CD4-positive, alpha-beta memory T cell (primary cell): ENCODE measurements at places on chromosomes 11 and 22. TPM values are rescaled to one million over a fixed set of nuclear protein-coding genes. Genes with fewer than 3 reads are reported as not detected.

CASP5 gene
- not detected for total RNA-seq

MOGAT2 gene
- not detected for total RNA-seq

DNA sequence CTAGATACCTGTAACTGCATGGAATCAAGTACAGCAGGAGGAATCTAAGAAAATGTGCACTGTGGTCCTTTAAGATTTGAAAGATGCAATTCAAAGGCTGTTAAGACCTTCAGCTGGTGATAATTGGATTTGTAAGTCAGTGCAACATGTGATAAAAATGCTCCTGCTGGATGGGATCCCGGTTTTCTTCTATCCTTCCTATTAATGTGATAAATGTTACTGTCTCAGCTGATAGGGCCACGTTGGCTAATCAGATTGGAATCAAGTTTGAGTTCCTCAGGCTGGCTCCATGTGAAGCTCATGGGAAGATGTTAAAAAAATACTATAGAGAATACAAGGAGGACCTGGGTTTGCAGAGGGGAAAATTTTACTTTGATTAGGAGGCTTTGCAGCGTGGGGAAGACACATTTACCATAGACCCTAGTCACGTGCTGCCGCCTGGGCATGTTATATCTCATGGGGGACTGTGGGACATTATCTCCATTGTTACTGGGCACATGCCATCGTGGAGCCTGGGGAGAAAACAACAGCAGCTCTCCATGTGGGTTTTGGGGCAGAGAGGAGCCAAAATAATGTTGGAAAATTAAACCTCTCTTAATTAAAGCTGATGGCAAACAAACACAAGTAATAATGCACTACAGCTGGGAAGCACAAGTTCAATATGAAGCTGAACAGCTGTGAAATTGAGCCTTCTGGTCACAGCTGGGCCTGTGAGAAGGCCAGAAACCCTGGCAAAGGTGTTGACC, 652.5 kb downstream of the NTM start:
- H3K27me3 ChIP-seq: no peaks in the 10 kb centered on the region
- no peak overlapping the region for H3K27ac ChIP-seq
- H3K36me3 ChIP-seq: no peaks in the 10 kb centered on the region
- no peak for DNase-seq

GALNT18 gene
- total RNA-seq: not detected

DNA sequence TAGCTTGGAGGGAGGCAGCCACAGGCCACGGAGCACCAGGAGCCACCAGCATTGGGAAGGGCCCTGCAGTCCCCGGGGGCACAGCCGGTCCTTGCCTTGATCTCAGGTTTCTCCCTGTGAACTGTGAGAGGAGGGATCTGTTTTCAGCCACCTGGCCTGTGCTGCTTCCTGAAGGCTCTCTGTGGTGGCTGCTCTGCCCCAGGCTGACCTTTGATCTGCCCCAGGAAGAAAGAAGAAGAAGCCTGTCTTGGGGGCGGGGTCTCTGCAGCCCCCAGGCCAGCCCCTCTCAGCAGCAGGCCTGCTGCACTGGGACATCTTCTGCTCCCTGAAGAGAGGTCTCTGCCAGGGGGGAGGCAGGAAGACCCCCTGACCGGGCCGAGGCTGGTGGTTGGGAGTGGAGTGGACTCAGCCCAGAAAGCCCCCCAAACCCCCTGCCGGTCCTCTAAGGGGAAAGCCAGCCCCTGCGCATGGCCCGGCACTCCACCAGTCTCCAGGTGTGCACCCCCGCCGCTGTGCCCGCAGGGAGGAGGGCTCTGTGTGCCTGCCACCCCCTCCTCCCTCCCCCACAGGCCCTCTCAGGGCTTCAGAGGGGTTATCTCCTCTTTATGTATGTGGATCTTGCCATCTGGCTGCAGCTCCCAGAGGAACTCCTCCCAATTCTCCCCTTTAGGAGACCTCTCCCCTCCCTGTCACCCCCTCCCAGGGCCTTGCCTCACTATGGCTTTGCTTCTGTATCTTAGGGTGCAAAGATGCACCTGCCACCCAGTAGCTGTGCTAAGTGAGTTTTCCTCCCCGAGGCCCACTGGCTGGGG, 675.3 kb downstream of the BRD1 start:
- no peak overlapping the region for H3K27ac ChIP-seq
- H3K27me3 ChIP-seq: no peaks in the 10 kb centered on the region
- no peaks in the 10 kb centered on the region for H3K36me3 ChIP-seq
- no peaks in the 10 kb centered on the region for H3K4me1 ChIP-seq
- H3K4me3 ChIP-seq: no peak overlapping the region
- no peak for DNase-seq
